Stimulated activated CD4-positive, alpha-beta T cell treated with anti-CD3 and anti-CD28 coated beads, Interleukin-1b, Interleukin-23, amount 100 ng/mL, for 48 hours (primary cell): ENCODE measurements at places on chromosomes 3 and 15.

GRCh38 chr3:30649572-30650318 is 43.3 kb downstream of the TGFBR2 start:
- no peak for DNase-seq

- DNase-seq: no peak
Measured at GRCh38 chr3:104632947-104633346, 733.8 kb upstream of the ALCAM start.

DNA sequence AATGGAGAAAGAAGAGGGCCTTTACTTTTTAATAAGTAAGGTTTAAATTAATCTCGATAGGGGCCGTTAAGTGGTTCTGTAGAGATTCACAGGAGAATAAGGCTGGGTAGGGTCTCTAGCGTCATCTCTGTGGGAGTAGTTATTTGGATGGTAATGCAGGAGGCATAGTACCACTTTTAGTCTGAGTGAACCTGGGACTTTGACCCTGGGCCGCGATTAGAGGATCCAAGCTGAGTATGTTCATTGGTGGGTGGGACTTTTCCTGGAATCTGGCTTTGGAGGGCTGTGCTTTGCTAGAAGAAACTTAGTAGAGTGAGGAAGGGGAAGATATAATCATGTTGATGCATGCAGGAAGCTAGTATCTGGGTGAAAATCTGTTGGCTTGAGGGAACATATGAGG is 4.0 kb downstream of the LPP start:
- DNase-seq: no peak

DNA sequence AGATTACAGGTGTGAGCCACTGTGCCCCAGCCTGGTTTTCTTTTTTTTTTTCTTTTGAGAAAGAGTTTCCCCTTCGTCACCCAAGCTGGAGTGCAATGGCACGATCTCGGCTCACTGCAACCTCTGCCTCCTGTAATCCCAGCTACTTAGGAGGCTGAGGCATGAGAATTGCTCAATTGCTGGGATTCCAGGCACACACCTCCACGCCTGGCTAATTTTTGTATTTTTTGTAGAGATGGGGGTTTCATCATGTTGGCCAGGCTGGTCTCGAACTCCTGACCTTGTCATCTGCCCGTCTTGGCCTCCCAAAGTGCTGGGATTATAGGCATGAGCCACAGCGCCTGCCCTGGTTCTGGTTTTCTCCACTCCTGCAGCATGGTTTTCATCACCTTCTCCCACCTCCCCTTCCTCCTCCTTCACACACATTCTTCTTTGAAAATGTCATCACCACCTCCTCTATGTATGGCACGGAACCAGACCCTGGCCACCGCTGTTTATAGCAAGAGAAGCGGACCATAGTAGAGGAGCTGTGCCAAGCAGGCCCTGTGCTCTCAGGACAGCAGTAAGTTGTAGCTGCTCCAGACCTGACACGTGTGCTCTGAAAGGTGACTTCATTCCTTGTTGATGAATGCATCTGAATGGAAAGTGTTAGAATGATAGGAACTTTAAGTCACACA is 14.6 kb upstream of the AHSG start:
- no peak for DNase-seq

DNA sequence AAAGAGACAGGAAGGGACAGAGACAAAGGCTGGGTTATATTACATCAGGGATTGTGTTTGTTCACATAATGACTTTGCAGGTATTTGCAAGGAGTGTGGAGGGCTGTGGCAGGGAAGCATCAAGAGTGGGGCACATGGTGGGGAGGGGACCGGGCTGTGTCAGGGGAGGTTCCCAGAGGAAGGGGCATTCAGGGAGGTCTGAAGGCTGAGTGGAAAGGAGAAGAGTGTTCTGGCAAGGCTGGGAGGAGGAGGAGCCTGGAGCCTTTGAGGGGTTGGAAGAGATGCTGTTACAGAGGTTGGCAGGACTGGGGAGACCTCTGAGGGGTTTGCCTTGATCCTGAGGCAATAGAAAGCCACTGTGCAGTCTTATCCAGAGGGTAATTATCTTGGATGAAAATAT is 49.4 kb downstream of the EXOG start:
- DNase-seq: no peak

- no peak for DNase-seq
Measured at GRCh38 chr15:76678766-76679165, 226.4 kb downstream of the SCAPER start.
